ENCODE measurements at places on chromosomes 6 and 20.
A peak's percentile ranks its signal among the peaks of the same experiment; 100 is the strongest.

DNA sequence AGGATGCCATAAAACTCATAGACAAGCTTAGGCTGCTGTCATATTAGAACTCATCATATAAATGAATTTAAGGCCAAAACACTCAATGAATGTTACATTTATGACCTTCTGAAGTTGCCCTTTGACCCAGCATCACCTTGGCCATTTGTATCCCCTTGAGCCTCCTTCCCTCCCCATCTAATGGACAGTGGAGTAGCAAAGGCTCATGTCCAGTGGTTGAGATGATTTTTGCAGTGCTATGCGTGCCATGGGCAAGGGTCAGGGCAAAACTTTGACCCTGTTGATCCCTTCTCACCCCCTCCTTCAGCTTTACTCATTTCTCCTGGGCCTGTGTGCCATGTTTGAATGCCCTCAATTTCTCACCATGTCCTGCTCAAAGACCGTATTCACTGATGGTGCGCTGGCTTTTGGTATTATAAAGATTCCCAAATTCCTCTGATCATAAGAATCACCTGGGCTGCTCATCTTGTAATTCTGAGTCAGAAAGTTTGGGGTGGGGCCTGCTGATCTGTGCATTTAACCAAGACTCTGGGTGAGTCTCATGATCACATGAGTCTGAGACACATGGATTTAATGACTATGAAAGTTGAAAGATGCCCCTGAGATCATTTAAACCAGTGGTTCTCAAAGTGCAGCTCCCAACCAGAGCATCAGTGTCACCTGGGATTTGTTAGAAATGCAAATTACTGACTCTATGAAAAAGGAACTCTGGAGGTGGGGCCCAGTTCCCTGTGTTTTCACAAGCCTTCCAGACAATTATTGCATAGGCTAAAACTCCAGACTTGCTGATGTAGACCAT is 57.5 kb upstream of the IL20RA start:
- DNase-seq, result no peak

DNA sequence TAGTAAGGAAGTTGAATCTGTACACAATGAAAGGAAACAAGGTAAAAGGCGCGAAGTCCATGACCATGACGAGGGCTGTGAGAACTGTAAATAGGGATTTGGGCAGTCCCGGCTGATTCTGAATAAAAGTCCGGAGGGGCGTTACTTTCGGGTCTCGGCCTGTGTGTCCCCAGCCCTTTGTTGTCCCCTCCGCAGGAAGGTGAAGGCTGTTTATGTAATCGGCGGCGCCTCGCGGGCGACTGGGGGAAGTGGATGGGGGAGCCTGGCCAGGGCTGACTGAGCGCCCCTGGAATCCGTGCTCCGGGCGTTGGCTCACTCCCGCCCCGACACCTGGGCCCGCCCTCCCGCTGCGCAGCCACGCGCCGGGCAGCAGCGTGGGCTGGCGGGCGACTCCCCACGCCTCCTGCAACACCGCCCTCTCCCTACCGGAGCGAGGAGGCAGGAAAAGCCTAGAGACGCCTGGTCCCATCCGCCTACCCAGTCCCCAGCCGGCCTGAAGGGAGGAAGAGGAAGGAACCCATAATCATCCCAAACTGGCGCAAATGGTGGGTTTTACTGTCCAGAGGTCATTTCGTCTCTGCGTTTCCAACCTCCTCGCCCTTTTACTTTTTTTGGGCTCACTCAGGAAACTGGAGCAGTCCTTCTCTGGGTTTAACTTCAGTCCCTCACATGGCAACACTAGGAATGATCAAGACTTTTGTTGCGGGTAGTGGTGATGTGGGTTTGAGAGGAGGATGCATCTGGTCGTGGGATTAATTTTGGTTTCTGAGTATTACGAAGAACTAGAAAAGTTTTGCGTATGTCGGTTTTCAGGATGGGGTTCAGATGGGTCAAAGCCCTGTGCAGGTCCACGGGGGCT is 12.1 kb downstream of the TRIM31 start:
- no peak for DNase-seq

DNA sequence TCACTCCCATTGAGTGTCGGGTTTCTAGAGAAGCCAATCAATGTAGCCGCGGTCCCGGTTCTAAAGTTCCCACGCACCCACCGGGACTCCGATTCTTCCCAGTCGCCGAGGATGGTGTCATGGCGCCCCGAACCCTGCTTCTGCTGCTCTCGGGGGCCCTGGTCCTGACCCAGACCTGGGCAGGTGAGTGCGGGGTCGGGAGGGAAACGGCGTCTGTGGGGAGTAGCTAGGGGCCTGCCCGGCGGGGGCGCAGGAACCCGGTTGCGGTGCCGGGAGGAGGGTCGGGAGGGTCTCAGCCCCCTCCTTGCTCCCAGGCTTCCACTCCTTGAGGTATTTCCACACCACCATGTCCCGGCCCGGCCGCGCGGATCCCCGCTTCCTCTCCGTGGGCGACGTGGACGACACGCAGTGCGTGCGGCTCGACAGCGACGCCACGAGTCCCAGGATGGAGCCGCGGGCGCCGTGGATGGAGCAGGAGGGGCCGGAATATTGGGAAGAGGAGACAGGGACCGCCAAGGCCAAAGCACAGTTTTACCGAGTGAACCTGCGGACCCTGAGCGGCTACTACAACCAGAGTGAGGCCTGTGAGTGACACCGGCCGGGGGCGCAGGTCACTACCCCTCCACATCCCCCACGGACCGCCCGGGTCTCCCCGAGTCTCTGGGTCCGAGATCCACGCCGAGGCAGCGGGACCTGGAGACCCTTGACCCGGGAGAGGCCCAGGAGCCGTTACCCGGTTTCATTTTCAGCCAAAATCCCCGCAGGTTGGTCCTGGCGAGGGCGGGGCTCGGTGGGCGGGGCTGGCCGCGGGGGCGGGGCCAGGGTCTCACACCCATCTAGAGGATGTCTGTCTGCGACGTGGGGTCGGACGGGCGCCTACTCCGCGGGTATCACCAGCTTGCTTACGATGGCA is 35.2 kb upstream of the HLA-G start:
- peak; percentile 2 for DNase-seq

DNA sequence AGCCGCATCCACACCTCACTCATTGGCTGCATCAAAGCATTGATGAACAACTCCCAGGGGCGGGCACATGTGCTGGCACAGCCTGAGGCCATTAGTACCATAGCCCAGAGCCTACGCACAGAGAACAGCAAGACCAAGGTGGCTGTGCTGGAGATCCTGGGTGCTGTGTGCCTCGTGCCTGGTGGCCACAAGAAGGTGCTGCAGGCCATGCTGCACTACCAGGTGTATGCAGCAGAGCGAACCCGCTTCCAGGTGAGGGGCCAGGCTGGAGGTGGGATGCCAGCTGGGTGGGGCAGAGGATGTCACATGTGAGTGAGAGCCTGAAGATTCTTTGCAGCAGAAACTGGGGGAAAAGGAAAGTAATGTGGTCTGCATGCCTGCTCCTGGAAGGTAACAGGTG is 66.7 kb downstream of the MOCS1 start:
- DNase-seq, result no peak

DNA sequence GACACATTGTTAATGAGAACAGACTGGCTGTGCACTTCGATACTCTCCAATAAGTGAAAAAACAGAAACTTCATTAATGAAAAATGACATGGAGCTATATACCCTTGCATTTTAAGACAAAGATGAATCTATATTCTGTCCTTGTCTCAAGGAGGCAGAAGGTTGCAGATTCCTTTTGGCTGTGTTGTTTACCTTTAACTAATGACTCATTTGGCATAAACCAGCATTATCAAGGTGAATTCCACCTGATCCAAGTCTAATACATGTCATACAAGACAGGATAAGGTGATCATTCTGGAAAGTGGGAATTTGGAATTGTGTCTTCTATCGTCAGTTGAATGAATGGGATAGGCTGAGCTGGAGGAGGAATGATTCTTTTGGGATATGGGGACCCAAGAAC is 192.9 kb downstream of the PLCB4 start:
- DNase-seq, result no peak

GRCh38 chr20:20321134-20321533 is 46.8 kb upstream of the INSM1 start:
- DNase-seq, result no peak

GRCh38 chr6:69795469-69796072 is 1.2 kb downstream of the LMBRD1 start:
- DNase-seq, result no peak

- DNase-seq, result no peak
These were observed 116.6 kb upstream of the INSM1 start for GRCh38 chr20:20251317-20251716.

DNA sequence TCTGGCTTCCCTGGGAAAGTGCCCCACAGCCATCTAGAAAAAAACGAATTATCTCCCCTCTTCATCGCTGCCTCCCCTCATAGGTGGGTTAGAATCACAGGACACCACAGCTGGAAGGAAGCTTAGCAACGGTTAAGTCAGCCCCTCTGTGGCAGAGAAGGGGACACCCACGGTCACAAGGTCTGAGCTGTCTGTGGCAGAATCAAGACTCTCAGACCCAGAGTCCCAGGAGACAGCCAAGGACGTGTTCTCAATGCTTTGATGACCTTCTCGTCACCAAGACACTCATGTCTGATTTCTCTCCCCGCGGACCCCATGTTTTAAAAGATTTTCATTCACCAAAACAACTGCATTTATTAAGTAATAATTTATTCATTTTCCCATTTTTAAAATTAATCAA is 221.5 kb downstream of the NRN1 start:
- DNase-seq, result no peak

- DNase-seq, result peak; percentile 73
These were observed 25.2 kb downstream of the TRAM2 start for GRCh38 chr6:52551483-52552277.

DNA sequence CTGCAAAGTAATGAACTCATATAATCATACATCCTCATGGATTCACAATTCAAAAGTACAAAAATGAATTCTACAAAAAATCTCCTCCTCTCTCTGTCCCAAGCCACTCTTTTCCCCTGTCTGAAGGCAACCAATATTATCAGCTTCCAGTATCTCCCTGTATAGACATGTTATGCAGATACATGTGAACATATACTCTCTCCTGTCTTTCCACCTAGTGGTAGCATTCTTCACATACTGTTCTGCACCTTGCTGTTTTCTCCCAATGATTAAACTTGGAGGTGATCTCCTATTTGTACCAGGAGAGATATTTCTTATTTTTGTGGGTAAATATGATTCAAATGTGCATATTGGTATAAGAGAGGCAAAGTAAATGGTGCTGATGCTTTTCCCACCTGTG is 416.4 kb downstream of the EPM2A start:
- DNase-seq, result no peak

DNA sequence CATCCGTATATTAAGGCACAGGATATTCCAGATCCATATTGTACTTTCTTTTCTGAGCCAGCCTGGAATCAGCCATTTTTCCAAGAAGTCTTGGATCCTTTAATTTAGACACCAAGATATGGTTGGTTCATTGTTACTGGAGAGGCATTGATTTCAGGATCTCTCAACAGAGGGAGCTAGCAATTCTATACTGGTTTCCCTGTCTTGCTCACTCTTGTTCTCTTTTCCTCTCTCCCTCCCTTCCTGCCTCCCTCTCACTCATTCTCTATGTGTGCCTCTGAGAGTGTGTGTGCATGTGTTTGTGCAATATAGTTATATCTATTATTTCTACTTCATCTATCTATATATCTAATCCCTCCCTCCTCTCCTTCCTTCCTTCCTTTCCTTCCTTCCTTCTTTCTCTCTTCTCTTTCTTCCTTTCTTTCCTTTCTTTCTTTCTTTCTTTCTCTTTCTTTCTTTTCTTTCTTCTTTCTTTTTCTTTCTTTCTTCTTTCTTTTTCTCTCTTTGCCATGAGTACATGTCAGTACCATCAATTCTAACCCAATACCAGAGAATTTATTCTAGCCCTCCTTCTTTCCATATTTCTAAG is 299.1 kb downstream of the EPHA7 start:
- no peak for DNase-seq

- no peak for DNase-seq
These were observed 1.0 kb upstream of the ZBTB22 start for GRCh38 chr6:33318426-33319073.

GRCh38 chr6:169248521-169248971 is 5.1 kb downstream of the THBS2 start:
- no peak for DNase-seq

- no peak for DNase-seq
These were observed 27.0 kb downstream of the HECA start for GRCh38 chr6:139161817-139162284.

DNA sequence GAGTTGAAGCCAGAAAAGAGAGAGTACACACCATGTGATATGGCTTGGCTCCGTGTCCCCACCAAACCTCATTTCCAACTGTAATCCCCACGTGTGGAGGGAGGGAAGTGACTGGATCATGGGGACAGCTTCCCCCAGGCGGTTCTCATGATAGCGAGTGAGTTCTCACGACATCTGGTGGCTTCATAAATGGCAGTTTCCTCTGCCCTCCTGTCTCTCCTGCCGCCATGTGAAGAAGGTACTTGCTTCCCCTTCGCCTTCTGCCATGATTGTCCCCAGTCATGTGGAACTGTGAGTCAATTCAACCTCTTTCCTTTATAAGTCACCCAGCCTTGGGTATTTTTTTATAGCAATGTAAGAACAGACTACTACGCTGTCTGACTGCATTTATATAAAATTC is 40.3 kb downstream of the TAF4 start:
- DNase-seq, result no peak

- peak; percentile 20 for DNase-seq
These were observed 332.6 kb downstream of the ADGRB3 start for GRCh38 chr6:68967549-68968300.

DNA sequence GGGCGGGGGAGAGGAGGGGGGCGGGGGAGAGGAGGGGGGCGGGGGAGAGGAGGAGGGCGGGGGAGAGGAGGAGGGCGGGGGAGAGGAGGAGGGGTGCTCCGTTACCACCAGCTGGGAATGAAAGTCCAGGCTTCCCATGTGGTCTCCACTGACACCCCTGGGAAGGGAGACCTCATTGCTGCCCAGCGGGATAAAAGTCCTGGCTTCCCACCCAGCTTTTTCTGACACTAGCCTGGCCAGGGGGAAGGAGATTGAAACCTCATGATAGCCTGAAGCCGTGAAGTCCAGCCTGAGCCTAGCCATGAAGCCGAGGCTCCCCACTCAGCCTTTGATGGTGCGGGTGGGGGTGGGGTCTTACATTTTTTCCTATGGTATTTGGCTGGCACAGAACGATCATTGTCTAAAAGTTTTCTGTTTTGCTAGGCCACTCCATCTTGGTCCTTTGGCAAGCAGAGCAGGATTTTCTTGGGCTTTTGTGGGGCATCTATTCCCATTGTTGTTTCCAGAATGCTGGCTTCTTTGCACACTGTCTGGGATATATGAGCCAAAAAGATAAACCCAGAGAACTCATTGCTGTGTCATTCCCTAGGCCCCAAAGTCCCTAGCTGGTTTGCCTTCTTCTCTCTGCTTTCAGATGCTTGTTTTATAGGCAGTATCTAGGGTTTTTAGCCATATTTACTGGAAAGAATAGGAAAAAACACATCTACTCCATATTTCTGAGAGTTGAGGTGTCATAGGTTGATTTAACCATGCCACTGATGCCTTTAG is 67.9 kb upstream of the RNF24 start:
- no peak for DNase-seq

GRCh38 chr20:40821429-40821828 is 132.4 kb upstream of the MAFB start:
- no peak for DNase-seq

- DNase-seq, result no peak
These were observed 40.0 kb upstream of the CLDN20 start for GRCh38 chr6:155223646-155224451.

Data from NCI-H446 (cell line).